ENCODE measurements at places on chromosomes 4 and X. TPM values are rescaled to one million over a fixed set of nuclear protein-coding genes. Genes with fewer than 3 reads are reported as not detected.

Gene ARAP2
- total RNA-seq: 12.2 TPM

Gene SPANXN3
- not detected for total RNA-seq

DNA sequence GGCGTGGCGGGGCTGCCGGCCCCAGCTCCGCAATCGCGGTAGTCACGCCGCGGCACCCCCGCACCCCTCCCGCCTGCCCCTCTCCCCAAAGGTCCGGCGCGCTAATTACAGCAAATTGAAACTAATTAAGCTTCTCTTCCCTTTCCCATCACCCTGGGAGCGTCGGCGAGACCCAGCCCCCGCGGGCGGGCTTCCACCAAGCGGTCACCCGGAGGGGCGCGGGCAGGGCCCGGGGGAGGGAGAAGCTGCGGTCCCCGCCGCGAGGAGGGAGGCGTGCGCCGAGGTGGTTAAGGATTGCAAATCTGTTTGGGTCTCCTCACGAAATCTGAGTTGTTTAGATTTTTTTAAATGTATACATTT is 13.1 kb downstream of the ARX start:
- no peak for DNase-seq

Gene TCEAL2
- not detected for total RNA-seq

Gene GPC4
- 12.0 TPM for total RNA-seq

- DNase-seq: no peak
Observed at GRCh38 chrX:111568354-111568753, 56.9 kb downstream of the SERTM2 start.

DNA sequence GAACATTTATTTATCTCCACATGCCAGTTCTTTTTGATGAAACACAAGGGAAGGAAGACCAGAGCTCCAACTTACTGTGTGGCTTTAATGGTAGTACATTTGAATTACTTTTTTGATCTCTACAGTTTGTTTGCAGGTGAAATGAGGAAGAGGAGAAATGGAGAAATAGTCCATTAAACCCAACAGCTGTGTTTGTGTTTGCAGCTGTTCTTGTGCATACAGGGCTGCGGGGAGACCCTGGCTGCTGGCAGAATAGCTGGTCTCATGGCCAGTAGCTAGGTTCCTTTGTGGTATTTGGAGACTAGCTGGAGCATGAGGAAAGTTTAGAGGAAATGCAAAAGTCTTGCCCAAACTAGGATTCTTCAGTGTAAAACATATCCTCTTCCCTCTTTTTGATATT is 374.8 kb downstream of the GPAT3 start:
- DNase-seq: no peak

GRCh38 chrX:119685225-119686066 is 7.5 kb downstream of the SEPTIN6 start:
- DNase-seq: peak; percentile 39

DNA sequence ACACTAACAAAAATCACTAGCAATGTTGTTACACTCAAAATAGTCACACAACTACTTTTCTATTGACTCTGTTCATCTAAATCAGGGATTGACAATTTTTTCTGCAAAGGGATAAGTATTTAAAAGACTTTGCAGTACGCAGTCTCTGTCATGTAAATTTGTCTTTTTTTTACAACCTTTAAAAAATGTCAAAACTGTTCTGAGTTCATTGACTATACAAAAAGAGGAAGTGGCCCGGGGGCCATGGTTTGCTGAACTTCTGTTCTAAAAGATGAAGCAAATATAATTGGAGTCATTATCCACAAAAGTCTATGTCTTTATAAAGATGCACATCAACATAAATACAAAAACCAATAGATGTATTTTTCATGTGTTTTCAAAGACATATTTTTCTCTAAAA is 1310.3 kb downstream of the RPA4 start:
- no peak for DNase-seq

GRCh38 chrX:152220606-152221005 is 82.2 kb upstream of the MAGEA10 start:
- DNase-seq: no peak

Gene CLDN2
- total RNA-seq: 0.43 TPM

- no peak for DNase-seq
Observed at GRCh38 chr4:144906181-144906925, 191.6 kb downstream of the ANAPC10 start.

Gene PLS3
- total RNA-seq: 155 TPM

DNA sequence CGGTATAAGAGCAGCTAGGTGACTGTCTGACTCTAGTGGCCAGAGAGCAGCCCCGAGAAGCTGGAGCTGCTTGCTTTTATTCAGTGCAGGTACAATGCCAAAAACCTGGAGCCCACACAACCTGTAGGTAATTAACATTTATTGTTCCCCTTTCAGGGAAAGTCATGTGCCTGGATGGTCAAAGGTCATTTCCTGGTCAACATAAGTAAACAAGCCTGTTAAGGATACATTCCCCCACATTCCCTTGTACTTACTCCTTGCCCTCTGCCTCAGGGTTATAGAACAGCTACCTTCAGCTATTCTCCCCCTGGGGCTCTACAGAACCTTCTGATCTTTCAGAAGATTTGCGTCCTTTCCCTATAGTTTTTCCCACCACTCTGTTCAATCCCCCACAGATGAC is 253.4 kb downstream of the TMA16 start:
- DNase-seq: no peak

- DNase-seq: no peak
Observed at GRCh38 chr4:89752932-89753598, 83.9 kb downstream of the SNCA start.

- no peak for DNase-seq
Observed at GRCh38 chr4:60657041-60657440, 543.1 kb upstream of the ADGRL3 start.

DNA sequence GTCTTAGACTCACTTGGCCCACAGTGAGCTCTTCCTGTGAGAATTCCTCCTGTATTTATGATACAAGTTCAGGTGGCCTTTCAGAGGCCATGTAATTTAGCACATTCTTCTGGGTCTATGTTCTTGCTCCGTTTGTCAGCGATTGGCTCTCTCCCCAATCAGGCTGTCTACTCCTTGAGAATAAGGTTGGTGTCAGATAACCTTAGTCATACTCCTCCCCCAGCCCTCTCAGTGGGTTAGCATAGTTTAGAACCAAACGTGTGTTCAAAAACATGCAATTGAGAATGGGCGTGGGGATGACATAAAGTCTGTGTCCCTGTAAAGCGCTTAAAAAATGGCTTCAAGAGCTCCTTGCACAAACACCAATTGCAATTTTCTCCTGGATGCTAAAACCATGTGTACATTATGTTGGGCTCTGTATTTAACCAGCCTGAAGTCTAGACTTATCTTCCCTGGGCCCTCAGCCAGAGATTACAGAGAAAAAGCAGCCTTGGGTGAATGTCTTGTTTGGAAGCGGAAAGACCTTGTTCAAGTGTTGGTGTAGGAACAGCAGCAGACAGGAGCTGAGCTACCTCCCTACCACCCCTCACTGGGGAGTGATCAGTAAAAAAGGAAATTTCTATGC is 9.9 kb upstream of the CT47C1 start:
- no peak for DNase-seq

GRCh38 chrX:153669174-153669890 is 4.3 kb downstream of the PNCK start:
- no peak for DNase-seq

Gene NHSL2
- total RNA-seq: 58.1 TPM

DNA sequence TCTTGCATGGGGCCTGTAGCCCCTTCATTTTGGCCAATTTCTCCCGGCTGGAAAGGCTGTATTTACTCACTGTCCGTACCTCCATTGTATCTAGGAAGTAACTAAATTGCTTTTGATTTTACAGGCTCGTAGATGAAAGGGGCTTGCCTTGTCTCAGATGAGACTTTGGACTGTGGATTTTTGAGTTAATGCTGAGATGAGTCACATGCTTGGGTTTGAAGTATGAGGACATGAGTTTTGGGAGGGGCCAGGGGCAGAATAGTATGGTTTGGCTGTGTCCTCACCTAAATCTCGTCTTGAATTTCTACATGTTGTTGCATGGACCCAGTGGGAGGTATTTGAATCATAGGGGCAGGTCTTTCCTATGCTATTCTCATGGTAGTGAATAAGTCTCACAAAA is 407.6 kb upstream of the NDST3 start:
- DNase-seq: no peak

- DNase-seq: no peak
Observed at GRCh38 chrX:150762258-150763165, 69.3 kb downstream of the MTMR1 start.
